ENCODE measurements at places on chromosomes 16 and 17.

GRCh38 chr16:78805556-78805955, 706.1 kb downstream of the WWOX start:
- no peak for DNase-seq

GRCh38 chr17:1713160-1713877, 3.1 kb upstream of the TLCD2 start:
- DNase-seq = no peak

DNA sequence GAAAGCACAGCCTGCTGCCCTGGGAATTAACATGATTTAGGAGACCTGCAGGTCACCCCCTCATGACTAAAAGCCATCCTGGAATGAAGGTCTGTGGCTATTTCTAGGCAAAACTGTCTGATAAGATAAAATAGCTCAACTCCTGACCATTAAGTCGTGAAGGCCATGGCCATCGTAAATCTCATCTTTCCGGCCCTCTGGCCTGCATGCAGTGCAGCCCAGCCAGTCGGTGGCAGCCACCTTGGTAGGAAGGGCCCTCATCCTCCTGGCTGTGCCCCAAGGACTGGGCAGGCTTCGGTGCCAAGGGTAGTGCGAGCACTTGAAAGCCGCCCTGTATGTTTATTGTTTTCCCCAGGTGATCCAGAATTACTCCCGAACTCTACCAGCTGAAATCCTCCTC, 18.2 kb upstream of the MEOX1 start:
- DNase-seq = no peak

GRCh38 chr17:44222112-44222869, 2.8 kb upstream of the UBTF start:
- peak; percentile 88 for DNase-seq

DNA sequence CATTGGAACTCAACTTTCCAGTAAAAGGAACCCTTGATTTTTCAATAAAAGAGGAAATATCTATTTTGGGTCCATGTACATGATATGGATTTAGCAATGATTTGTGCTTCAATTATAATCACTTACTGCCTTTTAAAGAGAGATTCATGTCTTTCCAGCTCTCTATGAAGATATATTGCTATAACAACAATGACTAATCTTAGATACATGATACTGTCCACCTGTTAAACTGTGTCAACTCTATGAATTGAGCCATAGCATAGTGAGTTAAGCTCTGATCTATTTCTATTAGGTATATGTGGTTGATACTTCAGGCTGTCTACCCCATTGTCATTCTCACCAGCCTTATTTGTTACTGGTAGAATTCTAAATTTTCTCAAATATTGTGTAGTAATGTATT, 15.0 kb upstream of the MPHOSPH6 start:
- no peak for DNase-seq

- no peak for DNase-seq
These were observed 23.5 kb downstream of the TADA2A start for GRCh38 chr17:37430051-37430627.

Measured in iPS-NIHi11 (cell line).